Natural killer cell treated with Interleukin-12 subunit alpha and Interleukin-12 subunit beta and Interleukin-15 and Interleukin-18, amount 100 ng/mL, for 72 hours (primary cell): ENCODE measurements at places on chromosomes 6 and 20. TPM values are rescaled to one million over a fixed set of nuclear protein-coding genes. Genes with fewer than 3 reads are reported as not detected.

- DNase-seq = no peak
Measured at GRCh38 chr6:100281471-100281901, 183.2 kb downstream of the SIM1 start.

- DNase-seq = no peak
Measured at GRCh38 chr20:23157734-23158133, 71.6 kb upstream of the CD93 start.

DNA sequence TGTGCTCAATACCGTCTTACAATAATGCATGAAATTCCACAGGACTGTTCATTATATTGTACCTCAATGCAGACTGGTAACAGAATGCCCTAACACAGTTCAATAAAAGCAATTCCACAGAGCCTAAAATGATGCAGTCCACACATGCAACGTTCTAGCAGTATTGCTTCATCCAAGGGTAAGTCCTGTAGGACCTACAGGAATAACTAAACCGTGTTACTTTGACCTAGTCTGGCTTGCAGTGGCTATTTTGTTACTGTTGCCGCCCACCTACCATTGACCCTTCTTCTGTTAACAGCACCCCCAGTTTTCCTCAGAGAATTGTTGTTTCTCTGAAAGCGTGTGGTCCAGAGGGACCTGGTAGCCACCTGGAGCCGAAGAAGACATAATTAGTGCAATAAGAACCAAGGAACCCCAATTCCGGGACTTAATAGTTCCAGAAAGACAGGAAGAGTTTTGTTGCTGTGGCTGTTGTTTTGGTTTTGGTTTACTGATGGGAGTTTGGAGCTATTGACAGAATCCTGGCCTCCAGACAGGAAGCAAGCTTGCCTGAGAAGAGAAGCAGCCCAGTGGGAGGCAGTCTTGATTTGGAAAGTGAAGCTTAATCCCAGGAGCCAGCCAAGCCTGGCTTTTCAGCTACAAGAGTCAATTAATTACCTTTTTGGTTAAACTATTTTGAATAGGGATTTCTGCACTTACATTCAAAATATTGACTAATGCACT lies 91.3 kb downstream of the FRK start:
- no peak for DNase-seq

DNA sequence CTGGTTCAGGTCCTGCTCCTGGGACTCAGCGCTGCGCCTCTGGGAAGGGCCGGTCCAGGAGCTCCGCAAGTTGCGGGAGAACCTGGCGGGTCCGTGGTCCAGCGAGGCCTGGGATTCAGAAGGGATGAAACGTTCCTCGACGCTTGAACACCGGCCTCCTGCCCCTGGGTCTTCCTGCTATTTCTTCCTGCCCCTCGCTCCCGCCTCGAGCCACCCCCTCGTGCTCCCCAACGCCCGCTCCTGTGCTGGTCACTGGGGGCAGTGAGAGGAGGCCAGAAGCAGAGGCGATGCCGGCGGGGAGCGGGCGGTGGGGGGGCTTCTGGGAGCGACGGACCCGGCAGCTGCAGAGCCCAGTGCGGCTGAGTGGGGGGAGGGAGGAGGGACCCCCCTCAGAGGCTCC lies 20.8 kb upstream of the KIF25 start:
- no peak for DNase-seq

The MACROD2 gene
- total RNA-seq = not detected

The SIRPB2 gene
- total RNA-seq = not detected

The MUCL3 gene
- total RNA-seq = not detected
